ENCODE measurements at places on chromosomes 7 and 10.

- DNase-seq: no peak
Measured at GRCh38 chr7:30463405-30464145, 15.0 kb downstream of the NOD1 start.

- DNase-seq: no peak
Measured at GRCh38 chr10:43437141-43437870, 395 bp downstream of the ZNF487 start.

- no peak for DNase-seq
Measured at GRCh38 chr7:36970551-36971514, 246.5 kb upstream of the AOAH start.

- DNase-seq: no peak
Measured at GRCh38 chr10:132834891-132835847, 49.2 kb upstream of the NKX6-2 start.

- DNase-seq: no peak
Measured at GRCh38 chr10:64011912-64012714, 490.9 kb downstream of the REEP3 start.

GRCh38 chr10:10967029-10967428 lies 50.6 kb upstream of the CELF2 start:
- DNase-seq: no peak

GRCh38 chr7:19113855-19114550 lies 3.4 kb downstream of the TWIST1 start:
- no peak for DNase-seq

- no peak for DNase-seq
Measured at GRCh38 chr7:157404845-157405481, 68.2 kb downstream of the DNAJB6 start.

GRCh38 chr10:75814014-75814413 lies 382.6 kb downstream of the LRMDA start:
- DNase-seq: no peak

DNA sequence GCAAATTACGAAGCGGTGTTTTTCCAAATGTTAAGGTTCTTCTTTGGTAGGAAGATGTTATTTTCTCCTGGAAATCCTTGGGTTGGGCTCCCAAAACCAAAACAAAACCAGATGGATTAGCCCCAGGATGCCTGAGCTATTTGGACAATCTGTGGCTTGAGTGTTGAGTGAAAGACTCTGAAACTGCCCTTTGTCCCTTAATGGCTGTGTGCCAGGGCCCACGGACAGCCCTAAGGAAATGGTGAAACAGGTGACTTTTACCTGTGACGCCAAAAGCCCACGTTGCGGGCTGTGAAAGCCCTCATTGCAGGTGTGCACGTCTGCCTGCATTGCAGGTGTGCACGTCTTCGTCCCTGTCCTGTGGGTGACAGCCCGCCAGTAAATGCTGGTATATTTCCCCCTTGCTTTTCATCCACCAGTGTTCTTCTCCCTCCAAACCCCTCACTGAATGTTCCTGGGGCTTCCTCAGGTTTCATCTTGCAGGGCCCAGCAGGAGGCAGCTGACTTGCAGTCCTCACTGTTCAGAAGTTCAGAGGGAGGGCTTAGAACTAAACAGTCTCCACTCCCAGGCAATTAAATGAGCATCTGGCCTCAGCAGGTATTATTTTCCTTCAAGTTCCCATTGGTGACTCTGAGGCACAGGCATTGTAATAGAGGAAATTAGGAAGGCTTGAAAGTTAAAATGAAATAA lies 10.7 kb downstream of the PFKP start:
- no peak for DNase-seq

DNA sequence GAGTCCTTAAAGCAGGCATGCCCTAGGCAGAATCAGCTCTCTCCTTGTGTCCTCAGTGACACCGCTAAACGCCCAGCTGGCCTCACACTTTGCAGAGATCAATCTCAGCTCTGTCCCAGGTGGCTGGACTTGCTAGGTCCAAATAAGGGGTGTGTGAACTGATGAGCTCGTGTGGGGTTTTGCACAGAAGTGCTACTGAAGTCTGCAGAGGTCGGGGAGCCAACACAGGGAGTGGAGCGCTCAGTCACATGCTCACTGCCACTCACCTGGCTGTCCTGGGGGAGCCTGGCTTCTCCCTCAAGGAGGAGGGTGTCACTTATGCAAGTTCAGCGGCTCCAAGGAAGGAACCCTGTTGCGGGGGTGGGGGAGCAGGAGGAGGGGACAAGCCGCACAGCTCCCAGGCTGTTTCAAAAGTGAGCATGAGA lies 2.0 kb downstream of the ELN start:
- DNase-seq: no peak

DNA sequence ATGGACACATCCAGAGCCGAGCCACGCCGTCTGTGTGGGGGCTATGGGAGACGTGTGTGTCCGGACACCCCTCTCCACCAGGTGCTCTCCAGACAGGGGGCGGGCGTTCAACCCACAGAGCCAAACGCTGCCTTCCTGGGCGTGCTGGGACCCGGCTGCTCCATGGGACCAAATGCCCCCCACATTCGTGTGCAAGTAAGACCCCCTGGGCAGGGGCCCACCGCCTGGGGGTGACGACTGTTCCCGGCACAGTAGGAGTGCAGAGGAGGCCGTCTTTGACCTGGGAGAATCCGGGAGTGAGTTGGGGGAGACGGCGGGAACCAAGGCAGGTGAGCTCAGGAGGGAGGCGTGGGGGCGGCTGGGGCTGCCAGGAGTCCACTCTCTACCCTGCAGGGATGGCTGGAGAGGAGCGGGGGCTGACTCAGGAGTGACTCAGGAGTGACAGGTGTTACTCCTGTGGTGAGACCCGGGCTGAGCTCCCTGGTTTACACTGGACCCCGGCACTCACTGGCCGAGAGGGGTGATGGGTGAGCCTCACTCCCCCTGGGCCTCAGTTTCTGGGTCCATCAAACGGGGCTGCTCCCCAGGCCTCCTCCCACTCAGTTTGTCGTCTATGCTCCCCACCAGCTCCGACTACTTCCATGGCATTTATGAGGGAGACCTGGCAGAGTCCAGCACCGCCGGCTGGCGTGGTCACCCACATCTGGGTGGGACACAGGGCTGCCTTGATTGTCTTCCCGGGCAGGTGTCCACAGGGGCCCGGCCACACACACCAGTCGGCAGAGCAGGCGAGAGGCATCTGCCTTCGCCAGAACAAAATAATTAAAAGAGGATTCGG lies 95.0 kb downstream of the MICALL2 start:
- no peak for DNase-seq

DNA sequence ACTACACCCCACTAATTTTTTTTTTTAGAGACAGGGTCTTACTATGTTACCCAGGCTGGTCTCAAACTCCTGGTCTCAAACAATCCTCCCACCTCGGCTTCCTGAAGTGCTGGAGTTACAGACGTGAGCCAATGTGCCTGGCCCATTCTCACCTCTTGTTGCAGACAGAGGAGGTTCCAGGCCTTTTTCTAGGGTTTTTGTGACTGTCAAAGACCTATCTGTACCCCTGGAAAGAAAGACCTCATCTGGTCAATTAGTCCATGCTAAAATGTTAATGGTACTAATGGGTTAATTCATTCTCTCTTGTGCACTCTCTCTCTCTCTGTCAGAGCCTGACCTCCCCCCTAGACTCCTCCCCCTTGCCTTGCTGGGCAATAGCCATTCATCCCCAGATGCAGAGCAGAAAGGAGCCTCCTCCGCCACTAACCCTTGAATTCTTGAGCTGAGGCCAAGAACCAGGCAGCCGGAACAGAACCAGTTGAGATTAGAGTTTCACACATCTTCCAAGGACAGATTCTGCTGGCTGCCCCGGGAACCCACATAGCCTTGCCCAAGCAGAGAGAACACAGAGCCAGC lies 209.7 kb downstream of the SKIDA1 start:
- DNase-seq: no peak

DNA sequence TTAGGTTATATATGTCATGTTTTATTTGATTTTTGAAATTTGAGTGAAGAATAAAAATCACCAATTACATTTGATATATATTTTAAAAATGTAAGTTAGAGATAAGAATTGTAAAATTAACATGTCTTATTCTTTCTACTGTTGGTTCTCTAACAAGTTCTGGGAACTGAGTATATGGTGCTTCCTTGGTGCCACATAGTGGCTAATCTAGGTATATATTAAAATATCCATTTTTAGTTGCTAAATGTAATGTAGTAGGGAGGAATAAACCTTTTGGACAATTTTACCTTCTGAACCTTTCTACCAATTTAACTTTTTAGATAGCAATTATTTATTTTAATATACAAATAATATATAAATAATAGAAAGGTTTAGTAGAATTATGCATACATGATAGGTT lies 17.5 kb downstream of the CFAP69 start:
- DNase-seq: no peak

DNA sequence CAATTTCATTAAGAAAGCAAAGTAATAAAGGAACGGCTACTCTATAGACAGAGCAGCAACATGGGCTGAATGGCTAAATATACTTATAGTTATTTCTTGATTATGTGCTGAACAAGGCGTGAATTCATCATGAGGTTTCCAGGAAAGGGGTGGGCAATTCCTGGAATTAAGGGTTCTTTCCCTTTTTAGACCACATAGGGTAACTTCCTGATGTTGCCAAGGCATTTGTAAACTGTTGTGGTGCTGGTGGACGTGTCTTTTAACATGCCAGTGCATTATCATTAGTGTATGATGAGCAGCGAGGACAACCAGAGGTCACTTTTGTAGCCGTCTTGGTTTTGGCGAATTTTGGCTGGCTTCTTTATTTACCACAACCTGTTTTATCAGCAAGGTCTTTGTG lies 28.5 kb upstream of the ZMYND11 start:
- no peak for DNase-seq

DNA sequence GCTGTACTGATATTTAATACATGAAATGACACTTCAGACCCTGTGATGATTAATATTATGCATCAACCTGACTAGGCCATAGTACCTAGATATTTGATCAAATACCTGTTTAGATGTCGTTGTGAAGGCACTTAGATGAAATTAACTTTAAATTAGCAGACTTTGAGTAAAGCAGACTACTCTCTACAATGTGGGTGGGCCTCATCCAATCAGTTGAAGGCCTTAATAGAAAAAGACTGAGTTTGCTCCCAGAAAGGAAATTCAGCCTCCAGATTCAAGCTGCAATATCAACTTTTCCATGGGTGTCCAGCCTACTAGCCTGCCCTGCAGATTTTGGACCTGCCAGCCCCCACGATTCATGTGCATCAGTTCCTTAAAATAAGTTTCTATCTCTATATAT lies 68.6 kb upstream of the TMEM168 start:
- DNase-seq: no peak

DNA sequence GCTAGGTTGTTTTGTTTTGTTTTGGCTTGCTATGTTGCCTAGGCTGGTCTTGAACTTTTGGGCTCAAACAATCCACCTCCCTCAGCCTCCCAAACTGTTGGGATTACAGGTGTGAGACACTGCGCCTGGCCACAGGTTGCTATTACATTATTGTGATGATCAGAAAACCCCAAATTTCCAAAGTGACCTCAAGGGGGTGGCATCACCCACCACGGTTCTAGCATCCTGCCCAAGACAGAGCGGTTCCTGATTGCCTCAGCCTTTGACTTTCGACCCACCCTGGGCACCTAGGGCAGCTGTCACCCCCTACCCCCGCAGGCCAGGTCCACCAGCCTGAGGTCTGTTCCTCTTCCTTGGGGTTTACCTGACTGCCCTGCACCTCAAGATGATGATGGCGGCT lies 28.4 kb downstream of the SBDS start:
- no peak for DNase-seq

GRCh38 chr7:11077816-11078215 lies 104.1 kb downstream of the PHF14 start:
- no peak for DNase-seq

DNA sequence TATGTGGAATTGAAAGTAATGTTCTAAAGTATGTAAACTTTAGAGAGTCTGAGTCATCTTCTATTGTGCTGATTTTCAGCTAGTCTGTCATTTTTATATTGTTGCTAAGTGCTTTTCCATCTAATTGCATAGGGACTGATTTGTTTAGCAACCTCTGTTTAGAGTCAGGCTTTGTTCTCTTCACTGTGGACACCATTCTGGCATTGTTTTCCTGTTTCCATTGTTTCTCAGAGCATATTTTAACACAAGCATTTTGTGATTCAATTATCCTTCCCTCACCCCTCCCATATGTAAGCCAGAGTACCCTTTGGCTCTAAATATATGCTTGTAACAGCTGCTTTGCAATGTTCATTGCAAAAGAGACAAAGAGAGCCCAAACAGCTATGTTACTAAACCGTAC lies 748.4 kb upstream of the PHF14 start:
- no peak for DNase-seq

GRCh38 chr7:98211676-98212531 lies 665 bp downstream of the BHLHA15 start:
- DNase-seq: no peak

DNA sequence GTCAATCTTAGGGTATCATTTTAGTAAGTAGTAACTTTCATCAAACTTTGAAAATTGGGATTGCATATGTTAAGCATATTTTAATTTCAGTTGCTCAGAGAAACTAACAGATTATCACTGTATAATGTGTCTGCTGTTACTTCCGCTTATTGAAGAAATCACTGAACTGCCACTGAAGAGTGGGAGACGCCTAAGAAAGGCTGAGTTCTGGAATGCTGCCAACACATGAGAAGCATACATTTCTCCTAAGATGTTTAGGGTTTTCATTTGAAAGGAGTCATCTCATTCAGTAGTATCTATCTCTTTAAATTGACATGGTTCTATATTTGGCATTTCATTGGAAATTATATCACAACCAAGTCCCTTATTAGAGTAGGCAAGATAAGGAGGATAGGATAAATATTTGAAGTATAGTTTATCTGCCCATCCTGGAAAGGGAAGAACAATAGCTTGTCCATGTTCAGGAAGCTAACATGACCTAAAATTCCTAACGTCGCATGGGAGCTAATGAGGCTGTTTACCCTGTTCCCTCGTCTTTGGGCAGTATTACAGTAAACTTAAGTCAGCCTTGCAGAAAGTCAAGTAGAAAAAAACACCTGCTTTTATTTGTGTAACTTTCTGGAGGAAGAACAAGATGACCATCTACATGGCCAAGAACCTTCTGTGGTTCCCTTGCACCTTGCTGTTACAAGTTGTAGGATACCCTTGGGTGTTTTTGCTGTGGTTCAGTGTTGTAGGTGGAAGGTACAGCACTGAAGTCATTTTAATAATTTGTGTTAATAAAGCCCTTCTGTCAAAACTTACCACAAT lies 67.3 kb downstream of the NHLRC2 start:
- DNase-seq: no peak

DNA sequence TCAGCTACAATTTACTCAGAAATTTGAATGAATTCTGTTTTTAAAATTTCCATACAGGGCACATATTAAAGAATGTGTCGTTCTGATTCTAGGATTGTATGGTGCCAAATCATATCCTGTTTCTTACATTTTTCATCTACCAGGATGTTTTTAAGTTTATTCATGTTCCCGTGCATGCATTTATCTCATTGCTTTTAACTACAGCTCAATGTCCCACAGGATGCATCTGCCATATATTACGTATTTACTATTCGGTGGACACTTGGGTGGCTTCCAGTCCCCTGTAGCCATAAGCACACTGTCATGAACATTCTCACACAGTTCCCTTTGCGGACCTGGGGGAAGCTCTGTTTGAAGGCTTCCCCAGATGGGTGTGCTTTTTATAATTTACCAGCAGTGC lies 122.3 kb downstream of the CCDC71L start:
- DNase-seq: no peak

GRCh38 chr10:56782503-56782902 lies 421.4 kb upstream of the ZWINT start:
- no peak for DNase-seq

- DNase-seq: no peak
Measured at GRCh38 chr7:6589151-6589828, 531 bp upstream of the INTS15 start.

GRCh38 chr10:111936143-111936542 lies 247.4 kb downstream of the GPAM start:
- no peak for DNase-seq

Measured in stimulated activated CD4-positive, alpha-beta T cell treated with anti-CD3 and anti-CD28 coated beads, Interleukin-1b, Interleukin-23, amount 100 ng/mL, for 4 hours (primary cell).